ENCODE measurements at places on chromosomes 3 and 15.

GRCh38 chr15:71629781-71630474 is 180.4 kb upstream of the NR2E3 start:
- DNase-seq = no peak

DNA sequence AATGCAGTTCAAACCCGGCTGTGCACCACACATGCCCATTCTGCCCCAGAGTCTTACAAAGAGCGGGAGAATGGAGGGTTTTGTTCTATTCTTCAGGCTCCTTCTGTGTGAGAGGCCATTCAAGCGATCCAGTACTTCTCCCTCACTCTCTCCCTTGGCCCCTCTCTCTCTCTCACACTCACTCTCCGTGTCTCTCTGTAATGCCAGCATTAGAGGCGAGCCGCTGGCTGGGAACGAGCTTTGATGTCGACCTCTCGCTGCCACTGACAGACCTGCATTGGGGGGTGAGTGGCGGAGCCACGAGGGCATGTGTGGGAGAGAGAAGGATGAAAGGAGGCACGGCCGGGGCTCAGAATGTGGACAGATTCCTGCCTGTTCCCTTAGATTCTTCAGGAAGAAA is 231.7 kb upstream of the ARRDC4 start:
- DNase-seq = no peak

- DNase-seq = no peak
These were observed 29.9 kb downstream of the TIGIT start for GRCh38 chr3:114323546-114324254.

GRCh38 chr3:23341147-23341838 is 138.2 kb downstream of the UBE2E2 start:
- DNase-seq = peak; percentile 69

DNA sequence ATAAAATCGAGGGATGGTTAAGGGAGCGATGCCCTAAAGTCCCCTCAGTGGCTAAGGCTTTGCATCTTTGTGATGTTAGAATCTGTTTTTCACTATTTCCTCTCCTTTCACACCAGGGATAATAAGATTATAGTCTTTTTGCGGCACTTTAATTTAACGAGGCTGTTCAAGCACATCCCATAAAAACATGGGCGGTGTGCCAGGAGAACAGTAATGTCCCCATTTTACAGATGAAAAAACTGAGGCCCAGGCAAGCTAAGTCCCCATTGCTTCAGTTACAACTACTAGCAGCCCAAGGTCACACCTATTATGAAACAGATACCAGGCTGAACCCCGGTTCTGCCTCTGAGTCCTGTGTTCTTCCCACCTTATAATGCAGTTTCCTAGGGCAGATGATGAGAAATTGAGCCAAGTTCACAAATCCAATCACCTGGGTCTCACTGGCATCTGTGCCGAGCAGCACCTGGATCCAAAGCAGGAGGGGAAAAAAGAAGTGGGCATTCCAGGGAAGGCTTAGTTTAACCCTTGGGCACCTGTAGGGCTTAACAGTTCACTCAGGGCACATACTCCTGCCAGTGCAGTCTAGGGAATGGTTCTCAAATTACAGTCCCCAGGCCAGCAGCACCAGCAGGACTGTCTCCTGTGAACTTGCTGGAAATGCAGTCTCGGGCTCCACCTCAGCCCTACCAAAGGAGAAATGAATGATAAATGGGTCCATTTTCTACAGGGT is 169.3 kb downstream of the RAB11A start:
- no peak for DNase-seq

- peak; percentile 71 for DNase-seq
These were observed 2.0 kb upstream of the RPUSD2 start for GRCh38 chr15:40567111-40567510.

DNA sequence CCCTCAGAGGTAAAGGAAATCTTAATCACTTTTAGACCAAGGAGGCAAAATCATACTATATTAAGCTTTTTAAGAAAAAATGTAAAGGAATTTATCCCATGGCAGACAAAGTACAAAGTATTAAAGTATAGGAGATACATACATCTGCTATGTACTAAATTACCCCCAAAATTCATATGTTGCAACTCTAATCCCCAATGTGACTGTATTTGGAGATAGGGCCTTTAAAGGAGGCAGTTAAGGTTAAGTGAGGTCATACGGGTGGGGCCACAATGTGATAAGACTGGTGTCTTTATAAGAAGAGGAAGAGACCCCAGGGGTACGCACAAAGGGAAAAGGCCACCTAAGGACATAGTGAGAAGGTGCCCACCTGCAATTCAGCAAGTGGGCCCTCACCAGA is 657.0 kb upstream of the ADAMTS9 start:
- DNase-seq = no peak

DNA sequence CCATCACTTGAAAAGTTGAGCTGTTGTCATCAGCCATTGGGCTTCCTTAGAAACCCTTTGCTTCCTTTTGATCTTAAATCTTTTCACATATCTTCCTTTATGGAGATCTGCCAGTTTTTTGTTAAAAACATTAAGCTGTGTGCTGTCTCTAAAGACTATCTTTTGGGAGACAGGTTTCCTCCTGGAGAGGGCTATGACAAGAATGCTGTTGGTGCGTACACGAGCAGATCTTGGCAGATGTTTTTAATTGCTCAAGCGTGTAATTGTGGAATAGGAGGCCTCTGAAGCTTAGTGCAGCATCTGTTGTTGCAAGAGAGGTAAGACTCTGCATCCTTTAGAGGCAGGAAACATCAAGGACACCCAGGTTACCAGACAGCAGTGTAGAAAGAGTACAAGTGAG is 56.8 kb downstream of the PHLDB2 start:
- DNase-seq = no peak

- no peak for DNase-seq
These were observed 559.8 kb upstream of the CBLB start for GRCh38 chr3:106428565-106428994.

DNA sequence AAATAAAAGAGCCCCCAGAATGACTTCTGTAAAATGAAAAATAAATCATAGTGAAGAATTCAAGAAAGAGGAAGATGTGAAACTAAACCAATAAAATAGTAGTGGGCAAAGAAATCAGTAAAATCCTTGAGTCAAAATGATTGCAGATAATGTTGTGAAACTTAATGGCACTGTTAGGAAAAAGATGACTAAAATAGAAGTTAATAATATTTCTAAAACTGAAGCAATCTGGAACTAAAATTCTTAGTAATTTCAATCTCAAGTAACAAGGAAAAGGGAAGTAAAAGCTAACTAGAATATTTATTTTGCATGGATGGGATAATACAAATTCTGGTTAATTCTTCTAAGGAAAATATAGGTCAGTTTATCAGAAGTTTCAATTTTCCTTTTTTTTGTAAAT is 84.6 kb downstream of the TMCO5A start:
- no peak for DNase-seq

DNA sequence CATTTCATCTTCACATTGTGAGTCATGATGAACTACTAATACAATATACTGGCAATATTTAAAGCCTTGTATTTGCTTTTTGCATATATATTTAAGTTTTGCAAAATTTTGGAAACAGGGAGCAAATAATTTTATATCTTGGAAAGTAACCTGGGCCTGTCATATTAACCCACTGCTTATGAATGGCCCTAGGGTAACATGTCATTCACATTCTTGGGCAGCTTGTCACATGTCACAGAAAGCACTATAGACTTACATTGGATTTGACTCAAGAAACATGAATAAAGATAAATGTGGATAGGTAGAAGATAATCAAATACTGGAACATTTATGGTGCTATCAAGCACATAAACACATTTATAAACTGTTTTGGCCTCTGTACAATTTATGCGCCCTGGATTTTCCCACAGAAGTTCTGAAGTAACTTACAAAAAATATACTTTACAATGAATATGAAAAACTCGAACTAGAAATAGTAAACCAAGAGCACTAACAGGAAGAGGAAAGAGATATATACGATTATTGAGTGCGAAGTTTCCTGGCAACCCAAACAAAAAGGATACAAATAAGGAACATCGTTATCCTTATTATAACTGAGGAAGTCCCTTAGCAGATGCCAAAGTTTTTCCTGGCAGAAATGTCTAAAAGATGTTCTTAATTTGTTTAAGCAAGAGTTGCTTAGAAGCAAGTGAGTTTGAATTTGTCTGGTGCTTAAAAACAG is 257.2 kb downstream of the RBMS3 start:
- DNase-seq = no peak

GRCh38 chr15:48582452-48583247 is 62.9 kb downstream of the FBN1 start:
- no peak for DNase-seq

- no peak for DNase-seq
These were observed 262.0 kb upstream of the KCNH8 start for GRCh38 chr3:18886331-18886730.

DNA sequence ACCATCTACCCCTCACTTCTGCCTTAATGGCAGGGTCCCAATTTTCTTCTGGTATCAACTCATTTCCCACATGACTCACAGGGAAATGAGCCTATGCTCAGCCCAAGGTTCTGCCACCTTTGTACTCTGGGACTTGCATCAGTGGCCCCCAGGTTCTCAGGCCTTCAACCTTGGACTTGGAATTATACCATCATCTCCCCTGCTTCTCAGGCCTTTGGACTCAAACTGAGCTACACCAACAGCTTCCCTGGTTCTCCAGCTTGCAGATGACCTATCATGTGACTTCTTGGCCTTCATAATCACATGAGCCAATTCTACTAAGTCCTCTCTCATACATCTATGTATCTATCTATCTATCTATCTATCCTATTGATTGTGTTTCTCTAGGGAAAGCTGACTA is 149.5 kb downstream of the PLCH1 start:
- no peak for DNase-seq

DNA sequence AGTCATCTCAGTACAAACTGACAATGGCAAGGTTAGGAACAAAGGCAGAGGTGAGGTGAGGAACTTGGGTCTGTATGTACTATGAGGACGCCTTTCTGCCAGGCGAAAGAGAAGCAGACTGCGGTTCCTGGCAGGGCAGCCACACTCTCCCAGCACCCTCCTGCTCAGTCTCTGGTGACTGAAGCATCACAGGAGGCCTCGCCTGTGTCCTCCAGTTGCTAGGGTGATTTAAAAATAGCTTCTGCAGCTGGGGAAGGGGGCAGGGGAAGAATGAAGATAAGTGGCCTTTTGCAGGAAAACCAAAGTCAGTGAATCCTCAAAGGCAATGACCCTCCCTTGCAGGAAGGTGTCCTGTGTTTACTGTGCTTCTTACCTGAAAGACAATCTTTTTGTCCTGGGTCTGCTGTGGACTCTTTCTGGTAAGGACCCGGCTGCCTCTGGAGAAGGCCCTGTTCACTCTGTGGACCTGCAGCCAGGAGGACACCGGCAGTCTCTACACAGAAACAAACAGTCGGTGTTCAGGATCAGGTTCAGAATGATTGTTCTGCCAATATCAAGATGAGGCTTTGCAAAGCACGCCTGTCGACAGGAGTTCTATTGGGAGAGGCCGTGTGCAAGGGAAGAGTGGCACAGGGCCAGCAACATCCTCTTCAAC is 65.7 kb upstream of the DGKG start:
- DNase-seq = no peak

DNA sequence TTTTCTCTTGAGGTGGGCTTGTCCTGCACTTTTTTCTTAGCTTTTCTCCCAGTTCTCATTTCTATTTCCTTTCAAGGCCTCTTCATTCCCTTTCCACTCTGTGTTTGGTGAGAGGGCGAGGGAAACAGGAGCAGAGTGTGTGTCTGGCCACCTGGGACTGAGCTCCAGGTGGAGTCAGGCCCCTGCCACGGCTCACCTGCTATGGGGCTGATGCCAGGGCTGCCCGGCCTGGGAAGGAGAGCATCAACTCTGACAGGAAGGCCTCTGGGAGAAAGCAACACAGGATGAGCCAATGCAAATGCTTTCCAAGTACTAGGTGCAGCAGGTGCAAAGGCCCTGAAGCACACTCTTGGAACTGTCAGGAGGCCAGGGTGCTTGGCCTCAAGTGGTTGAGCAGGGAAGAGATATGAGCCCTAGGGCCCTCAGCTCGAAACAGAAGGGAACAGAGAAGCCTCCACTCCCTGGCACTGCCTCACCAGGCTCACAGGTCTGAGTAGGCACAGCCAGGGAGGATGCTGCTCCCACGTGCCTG is 27.3 kb upstream of the DUSP7 start:
- DNase-seq = no peak

- no peak for DNase-seq
These were observed 147.6 kb downstream of the DNAJB8 start for GRCh38 chr3:128319107-128319506.

GRCh38 chr3:5162102-5162501 is 25.4 kb upstream of the EDEM1 start:
- no peak for DNase-seq

DNA sequence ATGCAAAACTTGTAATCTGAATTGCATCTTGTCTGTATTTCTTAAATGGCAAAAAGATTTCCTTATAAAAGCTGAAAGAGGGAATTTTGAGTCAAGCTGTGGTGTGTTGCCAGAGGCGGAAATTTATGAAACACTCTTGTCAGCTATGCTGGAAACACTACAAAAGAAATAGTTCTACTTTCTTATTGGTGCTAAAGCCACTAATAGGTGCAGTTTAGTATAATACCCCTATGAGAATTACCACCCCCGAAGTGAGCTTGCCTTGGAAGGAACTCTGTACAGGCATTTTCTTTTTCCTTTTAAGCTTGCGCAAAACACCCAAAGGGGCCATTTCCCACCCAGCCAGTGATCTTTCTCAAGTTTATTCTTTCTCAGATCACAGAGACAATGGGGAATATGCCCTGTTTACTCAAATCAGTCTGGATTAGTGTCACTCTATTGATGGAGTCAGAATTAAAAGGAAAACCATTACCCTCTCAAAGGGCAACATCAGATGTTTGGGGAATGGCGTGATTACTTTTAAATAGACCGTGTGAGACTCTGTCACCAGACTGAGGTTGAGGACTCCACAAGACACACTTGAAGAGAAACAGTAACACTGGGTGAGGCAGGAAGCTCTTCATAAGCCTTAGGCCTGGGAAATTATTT is 166.0 kb downstream of the TP63 start:
- DNase-seq = no peak

GRCh38 chr3:129440618-129441190 is 680 bp downstream of the IFT122 start:
- no peak for DNase-seq

DNA sequence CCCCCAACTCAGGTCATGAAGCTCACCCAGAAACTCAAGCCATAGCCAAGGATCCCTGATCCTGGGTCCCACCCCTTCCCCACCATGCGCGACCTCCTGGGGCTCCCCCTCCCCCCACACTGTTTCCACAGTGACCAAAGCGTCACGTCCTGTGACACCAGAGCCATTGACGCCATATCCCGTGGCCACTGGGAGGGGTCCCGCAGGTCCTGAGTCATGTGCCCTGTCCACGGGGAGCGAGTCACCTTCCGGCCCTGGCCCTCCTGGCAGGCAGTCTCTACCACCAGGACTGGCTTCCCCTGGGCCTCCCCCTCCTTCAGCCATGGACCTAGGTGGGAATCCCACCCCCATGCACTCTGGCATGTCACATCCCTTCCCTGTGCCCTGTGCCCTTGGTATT is 15.6 kb downstream of the SEMA3F start:
- DNase-seq = no peak

GRCh38 chr3:191399918-191400317 is 61.0 kb upstream of the PYDC2 start:
- DNase-seq = no peak

DNA sequence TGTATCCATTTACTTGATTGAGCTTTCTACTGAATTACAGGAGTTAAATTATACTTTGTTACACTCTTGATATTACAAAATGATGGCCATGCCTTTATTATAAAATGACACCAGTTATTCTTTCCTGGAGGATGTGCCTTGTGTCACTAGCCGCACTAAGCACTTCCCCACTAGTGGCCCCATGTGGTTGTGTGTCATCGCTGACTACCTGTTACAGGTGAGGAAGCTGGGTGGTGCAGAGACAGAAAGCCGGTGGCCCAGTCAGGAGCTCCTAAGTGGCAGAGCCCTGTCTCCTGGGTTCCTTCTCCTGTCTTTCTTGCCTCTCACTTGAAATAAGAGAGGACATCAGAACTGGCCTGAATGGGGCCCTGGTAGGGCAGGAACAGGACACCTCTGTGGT is 96.8 kb downstream of the IGF1R start:
- DNase-seq = no peak

Data from OCI-LY7 (cell line).